ENCODE measurements at places on chromosomes 16 and 17.

- no peak for ATAC-seq
Measured at GRCh38 chr17:82839617-82840292, at the start of gene ZNF750. ZNF750 (minus strand) TSS chr17:82840022; CDS start chr17:82832454, 7,568 bp downstream.

DNA sequence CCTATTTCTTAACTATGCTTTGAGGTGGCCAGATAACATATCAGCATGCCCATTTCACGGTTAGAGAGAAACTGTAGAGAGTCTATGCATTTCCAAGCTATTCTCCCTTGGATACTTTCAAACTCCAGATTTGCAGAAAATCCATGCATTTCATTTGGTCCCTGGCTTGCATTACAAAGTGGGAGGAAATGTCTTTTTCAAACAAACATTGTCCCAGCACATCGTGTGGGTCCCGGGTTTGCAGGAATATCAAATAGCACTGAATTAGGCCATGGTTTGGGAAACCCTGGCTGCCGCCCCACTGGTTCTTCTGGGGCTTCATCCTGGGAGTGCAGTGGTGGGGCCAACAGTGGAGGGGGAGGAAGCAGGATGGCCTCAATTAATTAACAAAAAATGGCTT lies 171.9 kb downstream of the IRX5 start:
- ATAC-seq = no peak

DNA sequence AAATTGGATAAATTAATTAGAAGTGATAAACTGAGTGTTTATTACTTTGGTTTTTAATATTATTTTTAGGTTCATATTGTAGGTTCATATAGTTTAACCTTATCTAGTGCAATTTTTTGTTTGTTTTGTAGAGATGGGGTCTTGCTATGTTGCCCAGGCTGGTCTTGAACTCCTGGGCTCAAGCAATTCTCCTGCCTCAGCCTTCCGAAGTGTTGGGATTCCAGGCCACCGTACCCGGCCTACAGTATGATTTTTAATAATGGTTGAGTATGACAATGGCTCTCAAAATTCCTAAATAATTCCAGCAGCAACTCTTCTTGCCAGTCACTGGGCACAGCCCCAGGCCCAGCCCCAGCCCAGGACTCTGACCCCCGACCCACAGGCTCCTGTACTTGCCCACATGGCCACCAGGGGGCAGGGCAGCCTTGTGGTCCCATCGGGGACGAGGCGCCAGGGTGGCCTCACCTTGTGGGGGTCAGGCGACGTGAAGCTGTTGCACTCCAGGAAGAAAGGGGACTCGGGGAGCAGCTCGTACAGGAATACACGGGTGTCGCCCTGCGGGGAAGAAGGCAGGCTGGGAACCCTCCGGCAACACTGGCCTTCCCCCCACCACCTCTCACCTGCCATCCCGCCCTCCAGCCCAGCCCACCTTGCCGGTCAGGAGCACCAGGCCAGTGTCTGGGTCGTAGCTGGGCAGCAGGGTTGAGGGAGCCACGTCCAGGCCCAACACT lies 7.9 kb upstream of the PAM16 start:
- ATAC-seq = peak; percentile 68

DNA sequence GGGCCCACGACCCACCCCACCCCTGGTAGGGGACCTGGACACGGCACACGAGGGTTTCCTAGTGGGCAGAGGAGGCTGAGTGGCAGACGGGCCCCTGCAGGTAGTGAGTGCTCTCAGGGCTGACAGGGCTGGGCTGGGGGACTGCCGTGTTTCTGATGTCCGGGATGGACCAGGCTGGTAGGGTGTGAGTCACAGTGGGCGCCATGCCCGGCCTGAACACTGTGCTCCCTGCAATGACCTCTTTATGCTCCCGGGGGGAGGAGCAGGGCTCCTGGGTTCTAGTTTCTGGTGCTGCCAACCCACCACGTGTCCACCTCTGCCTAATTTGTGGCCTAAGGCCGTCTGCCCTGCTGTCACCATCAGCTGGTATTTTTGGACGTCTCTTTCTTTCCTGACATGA lies 26.3 kb downstream of the ARHGAP23 start:
- ATAC-seq = no peak

DNA sequence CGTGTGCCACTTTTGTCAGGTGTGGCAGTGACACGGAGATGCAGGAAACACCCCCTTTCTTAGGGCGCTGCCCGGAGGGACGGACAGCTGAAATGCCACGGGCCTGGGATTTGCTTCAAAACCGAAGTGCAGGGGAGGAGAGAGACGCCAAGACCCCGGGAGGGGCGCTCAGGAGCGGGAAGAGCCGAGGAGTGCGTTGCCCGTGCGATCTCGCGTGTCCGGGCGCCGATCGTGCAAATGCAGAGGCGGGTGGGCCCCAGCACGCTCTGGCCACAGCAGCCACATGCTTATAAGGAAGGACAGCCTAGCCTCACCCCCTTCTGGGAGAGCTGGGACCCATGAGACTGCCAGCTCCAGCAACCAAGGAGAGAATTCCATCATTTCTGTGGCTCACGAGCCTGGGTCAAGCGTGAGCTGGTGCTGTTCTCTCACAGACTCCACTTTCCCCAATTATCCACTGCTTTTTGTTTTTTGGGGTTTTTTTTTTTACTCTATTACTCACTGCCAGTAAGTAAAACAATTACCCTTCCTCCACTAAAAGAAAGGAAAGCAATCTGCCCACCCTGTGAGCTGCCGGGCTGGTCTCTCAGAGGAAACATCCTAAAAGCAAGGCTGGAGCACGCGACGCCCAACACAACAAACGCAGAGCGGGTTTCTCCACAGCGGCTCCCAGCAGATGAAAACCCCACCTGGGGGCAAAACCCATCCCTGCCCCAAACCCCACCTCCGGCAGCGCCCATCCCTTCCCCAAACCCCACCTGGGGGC lies 27.2 kb upstream of the C16orf95 start:
- ATAC-seq = peak; percentile 9

GRCh38 chr17:35616536-35616935 lies 29.4 kb downstream of the AP2B1 start:
- ATAC-seq = no peak

DNA sequence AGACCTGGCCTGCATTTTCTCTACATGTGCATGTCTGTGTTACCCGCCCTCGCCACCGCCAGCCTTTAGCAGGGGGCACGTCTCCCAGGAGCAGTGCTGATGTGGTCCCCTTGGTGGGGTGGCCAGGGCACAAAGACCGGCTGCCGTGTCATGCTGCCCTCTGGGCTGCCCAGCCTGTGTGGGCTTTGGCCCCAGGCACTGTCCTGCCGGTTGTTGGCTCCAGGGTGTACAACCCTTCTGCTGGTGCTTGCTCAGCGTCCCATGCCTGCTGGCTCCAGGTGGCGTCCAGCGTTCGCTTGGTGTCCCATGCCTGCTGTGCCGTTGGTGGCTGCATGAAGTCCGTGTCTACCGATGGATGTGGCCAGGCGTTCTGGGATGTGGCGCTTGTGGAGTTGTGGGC lies 4.1 kb downstream of the BAIAP2 start:
- no peak for ATAC-seq

DNA sequence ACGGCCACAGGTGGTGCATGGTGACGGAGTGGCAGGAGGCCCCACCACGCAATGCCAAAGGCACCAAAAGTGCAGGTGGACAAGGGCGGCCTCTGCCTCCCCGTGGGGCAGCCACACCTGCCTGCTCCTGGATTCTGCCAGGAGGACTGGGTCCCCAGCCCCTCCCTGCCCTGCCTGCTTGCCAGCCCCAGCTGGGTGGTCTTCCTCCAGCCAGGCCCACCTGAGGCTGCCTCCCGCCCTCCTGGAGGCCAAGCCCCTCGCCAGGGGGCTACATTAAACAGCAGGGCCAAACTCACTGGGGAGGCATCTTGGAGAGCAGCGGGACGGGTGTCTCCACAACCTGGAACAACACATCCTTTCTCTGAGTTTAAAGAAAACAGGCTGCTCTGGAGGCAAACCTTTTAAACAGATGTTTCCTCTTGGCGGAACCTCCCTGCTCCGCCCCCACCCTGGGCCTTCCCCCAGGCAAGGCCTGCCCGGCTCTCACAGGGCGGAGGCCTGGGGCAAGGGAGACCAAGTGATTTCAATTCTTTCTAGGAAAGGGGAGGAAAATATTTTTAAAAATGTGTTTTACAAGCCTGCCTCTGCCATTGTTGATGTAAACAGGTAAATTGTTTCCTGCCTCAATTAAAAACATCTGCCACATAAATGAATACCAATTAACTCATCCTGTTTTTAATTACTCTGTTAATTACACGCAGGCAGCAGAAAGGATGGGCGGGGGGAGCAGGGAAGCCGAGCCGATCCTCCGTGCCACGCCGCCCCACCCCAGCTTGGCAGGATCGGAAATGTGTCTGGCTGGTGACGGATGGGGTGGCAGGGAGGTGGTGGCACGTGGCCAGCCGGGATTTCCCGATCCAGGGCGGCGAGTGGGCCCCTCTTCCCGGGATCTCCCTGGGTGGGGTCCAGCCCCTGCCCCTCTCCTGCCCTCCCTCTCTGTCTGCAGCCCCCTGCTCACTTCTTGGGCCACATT lies 54.4 kb upstream of the PABPN1L start:
- ATAC-seq = peak; percentile 76

Measured in stimulated activated memory B cell treated with anti-CD40 and anti-IgM and Interleukin-4, amounts not matched to agents 10 μg/mL and 1 μg/mL and 100 μg/mL, for 72 hours (primary cell).